Stimulated activated CD8-positive, alpha-beta memory T cell treated with anti-CD3 and anti-CD28 coated beads, Interleukin-2, amount 100 ng/mL, for 1 hour (primary cell): ENCODE measurements at places on chromosomes 6 and 20.

DNA sequence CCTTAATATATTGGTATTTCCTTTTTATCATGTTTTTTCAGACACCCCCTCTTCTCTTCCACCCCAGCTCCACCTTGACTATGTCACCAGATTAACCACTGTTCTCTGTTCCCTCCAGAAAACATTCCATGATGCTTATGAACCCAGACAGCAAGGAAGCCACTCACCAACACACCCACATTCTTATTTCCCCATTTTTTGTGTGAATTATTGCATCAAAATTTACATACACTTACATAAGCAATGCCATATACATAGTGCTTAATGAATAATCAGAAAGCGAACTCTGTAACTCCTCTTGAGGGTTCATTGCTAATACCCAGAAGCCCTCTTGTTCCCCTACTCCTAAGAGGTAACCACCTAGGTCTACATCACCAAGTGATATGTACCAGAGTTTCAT, 182.3 kb upstream of the CDYL start:
- DNase-seq = no peak

GRCh38 chr6:80210618-80211017, 104.1 kb downstream of the BCKDHB start:
- DNase-seq = no peak

- no peak for DNase-seq
Observed at GRCh38 chr20:12557224-12557623, 451.5 kb upstream of the SPTLC3 start.

DNA sequence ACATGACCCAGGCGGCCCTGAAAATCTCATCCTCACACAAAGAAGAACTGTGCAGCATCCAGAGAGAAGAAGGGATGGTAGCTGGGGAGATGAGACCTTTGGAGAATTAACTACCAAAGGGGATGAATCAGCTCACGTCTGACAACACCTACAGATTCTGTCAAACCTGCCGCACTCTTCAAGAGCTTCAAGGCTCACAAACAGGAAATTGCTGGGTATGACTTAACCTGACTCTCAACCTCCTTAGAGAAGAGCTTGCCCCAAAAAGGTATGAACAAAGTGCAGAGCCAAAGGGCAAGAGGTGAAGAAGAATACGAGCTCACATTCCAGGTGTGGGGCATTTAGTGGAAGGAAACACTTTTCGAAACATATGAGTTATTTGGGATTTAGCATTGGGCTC, 139.8 kb downstream of the BACH2 start:
- no peak for DNase-seq

- no peak for DNase-seq
Observed at GRCh38 chr6:81075974-81076373, 676.5 kb downstream of the TENT5A start.

DNA sequence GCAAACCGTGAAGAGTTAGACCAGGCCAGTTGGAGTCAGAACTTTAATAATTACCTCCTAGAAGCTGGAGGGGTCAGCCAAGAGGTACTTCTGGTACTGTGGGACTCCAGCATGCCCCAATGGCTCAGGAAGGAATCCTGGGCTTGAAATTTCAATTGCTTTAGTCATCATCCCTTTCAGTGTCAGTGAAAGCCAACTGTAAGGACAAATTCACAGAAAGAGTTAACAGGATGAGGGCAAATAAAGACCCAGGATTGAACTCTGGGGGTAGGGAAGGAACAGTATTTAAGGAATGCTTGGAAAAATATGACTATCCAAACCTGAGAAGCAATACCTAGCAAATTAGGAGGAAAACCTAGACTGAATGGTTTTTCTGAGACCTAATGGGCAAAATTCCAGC, 735.1 kb upstream of the MARCKS start:
- no peak for DNase-seq

DNA sequence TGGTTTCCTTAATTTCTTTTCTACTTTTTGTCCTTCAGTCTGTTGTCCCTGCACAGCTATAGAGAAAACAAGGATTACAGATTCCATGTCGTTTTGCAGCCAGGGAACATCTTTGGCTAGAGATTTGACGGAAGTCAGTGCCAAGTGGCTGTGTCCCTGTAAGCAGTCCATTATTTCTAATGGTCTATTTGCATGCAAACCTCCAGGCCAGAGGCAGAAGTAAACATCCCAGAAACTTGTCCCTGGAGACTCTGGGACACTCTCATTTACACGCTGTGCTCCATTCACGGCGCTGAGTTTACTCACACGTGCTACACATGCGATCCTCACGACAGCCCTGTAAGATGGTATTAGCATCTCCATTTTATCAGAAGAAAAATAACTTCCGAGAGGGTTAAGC, 355.5 kb downstream of the PRKN start:
- no peak for DNase-seq

- no peak for DNase-seq
Observed at GRCh38 chr20:40536808-40537207, 152.2 kb downstream of the MAFB start.

- no peak for DNase-seq
Observed at GRCh38 chr20:56885521-56885920, 256.4 kb downstream of the TFAP2C start.

DNA sequence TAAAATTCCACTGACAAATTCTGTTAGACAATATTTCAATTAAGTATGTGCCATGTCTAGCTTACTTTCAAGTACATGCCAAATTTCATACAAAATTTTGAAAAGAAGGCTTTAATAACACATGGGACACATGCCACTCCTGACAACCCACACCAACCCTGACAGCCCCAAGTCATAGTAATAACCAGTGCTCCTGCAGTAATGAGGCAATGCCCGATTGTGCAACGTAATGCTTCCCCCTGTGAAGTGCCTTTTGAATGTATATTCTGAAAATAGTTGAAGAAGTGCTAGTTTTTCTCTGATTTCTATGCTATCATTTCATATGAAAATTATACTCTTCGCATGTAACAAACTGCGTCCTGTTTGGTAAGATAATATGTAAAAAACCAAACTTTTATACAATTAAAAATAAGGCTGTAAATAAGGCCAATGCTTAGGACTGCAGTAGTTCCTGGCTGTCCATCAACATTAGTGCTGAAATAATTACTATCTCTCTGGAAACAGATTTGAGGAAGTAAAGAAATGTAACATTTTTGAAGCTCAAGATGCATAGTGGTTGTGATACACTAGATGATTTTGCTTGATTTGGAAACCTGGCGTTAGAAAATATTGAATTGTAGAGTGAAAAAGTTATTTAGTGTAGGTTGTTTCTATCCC, 125.8 kb upstream of the BCLAF1 start:
- DNase-seq = no peak

DNA sequence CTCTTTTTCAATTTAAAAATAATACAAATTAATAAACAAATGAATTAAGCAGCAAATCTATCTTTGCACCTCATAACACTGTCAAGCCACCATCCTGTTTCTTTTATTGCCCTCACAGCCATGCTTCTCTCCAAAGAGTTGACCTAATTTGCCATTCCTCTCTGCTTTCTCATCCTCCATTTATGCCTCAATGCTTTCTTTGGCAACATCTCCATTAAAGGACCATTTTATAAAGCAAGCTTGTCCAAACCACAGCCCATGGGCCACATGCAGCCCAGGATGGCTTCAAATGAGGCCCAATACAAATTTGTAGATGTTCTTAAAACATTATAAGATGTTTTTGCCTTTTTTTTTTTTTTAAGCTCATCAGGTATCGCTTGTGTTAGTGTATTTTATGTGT, 26.4 kb upstream of the MEI4 start:
- DNase-seq = no peak

GRCh38 chr6:1463275-1463674, 73.9 kb downstream of the FOXF2 start:
- DNase-seq = no peak

GRCh38 chr20:51142448-51142847, 119.5 kb upstream of the KCNG1 start:
- DNase-seq = no peak

DNA sequence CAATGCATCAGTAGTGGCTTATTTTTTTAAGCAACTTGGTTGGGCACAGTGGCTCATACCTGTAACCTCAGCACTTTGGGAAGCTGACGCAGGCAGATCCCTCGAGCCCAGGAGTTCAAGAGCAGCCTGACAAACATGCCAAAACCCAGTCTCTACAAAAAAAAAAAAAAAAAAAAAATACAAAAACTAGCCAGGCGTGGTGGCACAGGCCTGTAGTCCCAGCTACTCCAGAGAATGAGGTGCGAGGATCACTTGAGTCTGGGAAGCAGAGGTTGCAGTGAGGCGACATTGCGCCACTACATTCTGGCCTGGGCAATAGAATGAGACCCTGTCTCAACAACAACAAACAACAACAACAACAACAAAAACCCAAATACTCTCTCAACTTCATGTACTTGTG, 44.7 kb upstream of the XRN2 start:
- no peak for DNase-seq

DNA sequence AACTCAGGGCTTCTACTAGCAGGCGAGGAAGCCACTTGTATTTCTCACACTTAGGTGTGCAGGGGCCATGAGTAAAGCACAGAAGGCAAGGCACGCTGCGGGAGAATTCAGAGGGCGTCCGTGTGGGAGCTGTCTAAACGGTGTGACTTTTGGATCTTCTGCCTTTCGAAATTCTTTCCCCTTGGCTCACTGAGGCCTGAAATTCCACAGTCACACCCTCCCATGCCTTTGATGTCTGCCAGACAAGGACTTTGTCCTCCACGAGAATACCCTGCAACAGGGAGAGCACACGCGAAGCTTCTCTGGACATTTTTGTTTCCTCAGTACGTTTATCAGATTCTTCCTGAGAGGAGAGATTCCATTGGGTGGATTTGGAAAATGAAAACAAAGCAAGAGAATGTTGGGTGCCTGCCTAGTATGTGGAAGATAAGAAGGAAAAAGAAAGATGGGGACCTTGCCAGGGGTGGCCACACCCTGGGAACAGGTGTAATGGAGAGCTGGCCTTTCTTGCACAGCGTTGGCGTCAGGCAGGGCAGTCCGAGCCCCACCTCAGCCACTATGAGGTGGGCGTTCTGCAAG, 235.7 kb downstream of the MYLK4 start:
- no peak for DNase-seq

- no peak for DNase-seq
Observed at GRCh38 chr20:47044938-47045337, 150.3 kb downstream of the EYA2 start.

DNA sequence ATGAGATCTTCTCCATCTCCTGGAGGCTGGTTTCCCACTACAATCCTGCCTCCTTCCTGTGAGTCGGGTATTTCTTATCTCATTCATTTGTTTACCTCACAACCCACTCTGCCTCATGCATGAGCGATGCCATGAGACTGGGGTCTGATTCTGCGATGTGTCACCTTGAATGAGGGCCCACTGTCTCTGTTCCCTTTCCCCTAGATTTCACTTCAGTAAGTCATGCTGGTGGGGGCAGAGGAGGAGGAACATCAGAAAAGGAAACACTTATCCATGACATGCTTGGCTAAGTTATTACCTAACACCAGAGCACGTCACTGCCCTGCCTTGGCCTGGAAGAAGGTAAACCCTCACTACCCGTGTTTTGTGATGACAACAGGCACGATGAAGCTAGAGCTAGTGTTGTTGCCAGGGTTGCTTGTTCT, 337.4 kb upstream of the PRDM1 start:
- no peak for DNase-seq

GRCh38 chr20:55614220-55614757, 391.0 kb downstream of the CBLN4 start:
- no peak for DNase-seq

DNA sequence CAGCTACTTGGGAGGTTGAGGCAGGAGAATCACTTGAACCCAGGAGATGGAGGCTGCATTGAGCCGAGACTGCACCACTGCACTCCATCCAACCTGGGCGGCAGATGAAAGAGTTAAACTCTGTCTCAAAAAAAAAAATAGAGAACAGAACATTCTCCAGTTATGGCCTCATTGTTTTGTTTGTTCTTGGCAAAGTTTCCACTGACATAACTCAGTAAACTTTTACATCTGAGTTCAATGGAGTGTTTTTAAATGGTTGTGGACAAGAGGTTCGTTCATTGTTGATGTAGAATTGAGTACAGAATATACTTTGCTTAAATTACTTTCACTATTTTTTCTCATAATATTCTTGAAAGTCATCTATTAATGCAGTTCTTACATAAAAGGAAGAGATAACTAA, 42.2 kb upstream of the IFNGR1 start:
- no peak for DNase-seq

DNA sequence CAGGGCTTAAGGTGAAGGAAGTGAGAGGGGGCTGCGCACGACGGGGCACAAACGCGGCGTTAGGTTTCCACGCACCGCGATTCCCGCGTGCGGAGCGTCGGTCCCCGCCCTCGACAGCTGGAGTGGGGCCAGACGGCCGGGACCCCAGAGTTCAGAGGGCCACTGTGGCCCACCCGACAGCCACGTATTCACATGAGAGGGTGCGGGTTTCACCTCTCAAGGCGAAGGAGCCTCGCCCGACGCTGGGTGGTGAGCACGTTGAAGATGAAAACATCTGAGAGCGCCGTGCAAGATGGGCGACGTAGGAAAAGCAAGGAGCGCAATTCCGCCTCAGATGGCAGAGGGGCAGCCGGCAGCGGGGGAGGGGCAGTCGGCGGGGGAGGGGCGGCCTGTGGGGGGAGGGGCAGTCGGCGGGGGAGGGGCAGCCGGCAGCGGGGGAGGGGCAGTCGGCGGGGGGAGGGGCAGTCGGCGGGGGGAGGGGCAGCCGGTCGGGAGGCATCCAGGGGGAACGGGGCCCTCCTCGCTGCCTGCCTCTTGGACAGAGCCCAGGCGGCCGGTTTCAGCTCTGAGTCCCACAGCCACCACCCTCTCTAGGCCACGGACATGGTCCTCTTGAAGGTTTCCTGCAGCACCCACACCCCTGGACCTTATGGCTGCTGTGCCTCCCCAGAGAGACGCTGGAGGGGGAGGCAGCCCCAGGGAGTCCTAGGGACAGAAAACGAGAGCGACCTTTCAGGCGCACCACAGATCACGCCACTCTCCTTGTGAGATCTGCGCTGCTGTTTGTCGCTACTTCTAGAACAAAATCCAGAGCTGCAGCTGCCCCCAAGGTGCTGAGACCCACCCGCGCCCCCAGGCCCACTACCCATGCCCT, 113.7 kb downstream of the DLL1 start:
- peak; percentile 19 for DNase-seq

DNA sequence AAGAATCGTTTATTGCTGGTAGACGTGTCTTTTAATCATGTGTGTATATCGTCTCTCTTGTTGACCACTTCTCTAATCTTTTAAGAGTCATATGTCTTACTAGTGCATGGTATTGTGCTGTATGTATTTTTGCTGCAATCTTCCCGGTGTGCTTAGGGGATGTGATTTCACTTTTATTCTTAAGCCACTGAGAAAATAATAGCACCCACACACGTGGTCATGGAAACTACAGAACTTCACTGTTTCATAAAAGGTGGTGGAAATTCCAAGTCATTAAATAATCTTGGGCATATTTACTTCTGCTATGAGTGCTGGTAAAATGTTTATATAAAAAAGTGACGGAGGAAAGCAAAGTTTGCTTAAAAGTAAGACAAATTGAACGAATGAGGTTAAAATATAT, 3.0 kb upstream of the CDYL start:
- DNase-seq = no peak
